Fibroblast of mammary gland (primary cell): ENCODE measurements at places on chromosomes 6 and 20.

- peak; percentile 44 for DNase-seq
Observed at GRCh38 chr6:109686566-109687265, 4.3 kb downstream of the AK9 start.

DNA sequence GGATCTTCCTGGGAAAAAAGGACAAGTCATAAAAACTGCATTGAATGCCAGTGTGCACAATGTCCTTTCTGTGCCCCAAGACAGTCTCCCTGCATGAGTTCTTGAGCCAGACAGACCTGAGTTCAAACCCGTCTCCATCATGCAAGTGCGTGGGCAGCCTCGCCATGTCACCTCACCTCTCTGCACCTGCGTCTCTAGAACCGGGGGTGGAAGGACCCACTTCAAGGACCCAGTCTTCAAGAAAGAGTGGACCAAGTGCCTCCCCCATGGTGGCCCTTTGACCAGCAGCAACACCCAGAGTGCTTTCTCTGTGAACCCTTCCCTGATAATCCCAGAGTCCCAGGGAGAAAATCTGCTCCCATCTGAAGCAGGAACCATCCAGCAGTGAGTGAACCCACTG, 23.5 kb upstream of the ANGPT4 start:
- DNase-seq: no peak

- DNase-seq: peak; percentile 4
Observed at GRCh38 chr6:67393356-67393755, 1241.7 kb upstream of the ADGRB3 start.

DNA sequence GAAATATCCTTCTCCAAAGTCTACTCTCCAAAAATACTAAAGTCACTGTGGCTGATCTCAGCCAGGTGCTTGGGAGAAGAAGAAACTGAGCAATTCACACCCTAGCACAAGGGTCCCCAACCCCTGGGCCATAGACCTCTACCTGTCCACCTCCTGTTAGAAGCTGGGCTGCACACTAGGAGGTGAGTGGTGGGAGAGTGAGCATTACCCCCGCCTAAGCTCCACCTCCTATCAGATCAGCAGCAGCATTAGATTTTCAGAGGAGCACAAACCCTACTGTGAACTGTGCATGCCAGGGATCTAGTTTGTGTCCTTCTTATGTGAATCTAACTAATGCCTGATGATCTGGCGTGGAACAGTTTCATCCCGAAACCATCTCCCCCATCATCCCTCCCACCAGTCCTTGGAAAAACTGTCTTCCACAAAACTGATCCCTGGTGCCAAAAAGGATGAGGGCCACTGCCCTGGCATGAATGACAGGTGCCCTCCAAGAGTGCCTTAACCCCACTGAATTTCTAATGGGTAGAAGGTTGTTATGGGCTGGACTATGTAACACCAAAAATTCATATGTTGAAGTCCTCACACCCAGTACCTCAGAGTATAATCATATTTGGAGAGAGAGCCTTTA, 109.2 kb upstream of the CDYL start:
- no peak for DNase-seq

- no peak for DNase-seq
Observed at GRCh38 chr6:41626917-41627316, 11.4 kb upstream of the MDFI start.

GRCh38 chr6:34979218-34979617, 90.2 kb downstream of the ANKS1A start:
- no peak for DNase-seq

GRCh38 chr6:28176373-28176772, 34.7 kb downstream of the ZKSCAN8 start:
- DNase-seq: no peak

DNA sequence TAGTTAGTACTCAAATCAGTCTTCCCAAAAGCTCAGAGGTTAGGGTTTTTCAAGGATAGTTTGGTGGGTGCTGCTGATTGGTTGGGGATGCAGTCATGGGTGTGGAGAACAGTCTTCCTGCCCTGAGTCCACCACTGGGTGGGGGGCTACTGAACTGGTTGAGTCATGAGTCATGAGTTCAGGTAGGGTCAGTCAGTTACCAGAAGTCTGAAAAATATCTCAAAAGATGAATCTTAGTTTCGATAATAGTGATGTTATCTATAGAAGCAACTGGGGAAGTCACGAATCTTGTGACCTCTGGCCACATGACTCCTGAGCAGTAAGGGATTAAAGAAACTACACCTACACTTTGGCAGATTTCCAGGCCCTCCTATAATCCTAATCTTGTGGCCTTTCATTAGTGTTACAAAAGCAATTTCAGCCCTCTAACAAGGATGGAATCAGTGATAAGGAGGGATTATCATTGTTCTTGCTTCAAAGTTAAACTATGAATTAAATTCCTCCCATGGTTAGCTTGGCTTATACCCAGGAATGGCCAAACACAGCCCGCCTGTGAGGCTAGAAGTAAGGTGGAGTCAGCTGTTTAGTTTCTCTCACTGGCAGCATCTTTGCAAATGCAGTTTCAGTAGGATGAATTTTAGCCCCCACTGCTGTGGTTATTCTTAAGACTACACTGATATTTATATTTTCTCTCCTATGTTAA, 33.3 kb upstream of the NKAIN2 start:
- no peak for DNase-seq

- DNase-seq: peak; percentile 47
Observed at GRCh38 chr6:117555882-117556498, 46.3 kb downstream of the GOPC start.

DNA sequence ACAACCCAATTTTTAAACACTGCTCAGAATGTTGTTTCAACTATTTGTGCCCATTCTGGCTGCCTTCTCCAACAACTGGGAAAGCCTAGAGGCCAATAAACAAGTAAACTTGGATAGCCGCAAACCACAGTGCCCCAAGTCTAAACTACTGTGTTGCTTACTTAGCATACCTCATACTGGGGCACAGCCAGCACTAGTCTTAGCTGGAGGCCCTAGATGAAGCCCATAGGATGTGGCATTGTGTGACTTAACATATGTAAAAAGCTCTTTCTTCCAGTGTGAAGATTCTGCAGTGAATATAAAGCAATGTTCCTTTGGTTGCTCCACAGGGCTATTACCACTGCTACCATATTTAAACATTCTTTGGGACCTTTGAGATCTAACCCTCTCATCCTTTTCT, 564.3 kb upstream of the NRSN1 start:
- DNase-seq: no peak

- DNase-seq: no peak
Observed at GRCh38 chr6:158596861-158597260, 37.0 kb downstream of the TMEM181 start.

DNA sequence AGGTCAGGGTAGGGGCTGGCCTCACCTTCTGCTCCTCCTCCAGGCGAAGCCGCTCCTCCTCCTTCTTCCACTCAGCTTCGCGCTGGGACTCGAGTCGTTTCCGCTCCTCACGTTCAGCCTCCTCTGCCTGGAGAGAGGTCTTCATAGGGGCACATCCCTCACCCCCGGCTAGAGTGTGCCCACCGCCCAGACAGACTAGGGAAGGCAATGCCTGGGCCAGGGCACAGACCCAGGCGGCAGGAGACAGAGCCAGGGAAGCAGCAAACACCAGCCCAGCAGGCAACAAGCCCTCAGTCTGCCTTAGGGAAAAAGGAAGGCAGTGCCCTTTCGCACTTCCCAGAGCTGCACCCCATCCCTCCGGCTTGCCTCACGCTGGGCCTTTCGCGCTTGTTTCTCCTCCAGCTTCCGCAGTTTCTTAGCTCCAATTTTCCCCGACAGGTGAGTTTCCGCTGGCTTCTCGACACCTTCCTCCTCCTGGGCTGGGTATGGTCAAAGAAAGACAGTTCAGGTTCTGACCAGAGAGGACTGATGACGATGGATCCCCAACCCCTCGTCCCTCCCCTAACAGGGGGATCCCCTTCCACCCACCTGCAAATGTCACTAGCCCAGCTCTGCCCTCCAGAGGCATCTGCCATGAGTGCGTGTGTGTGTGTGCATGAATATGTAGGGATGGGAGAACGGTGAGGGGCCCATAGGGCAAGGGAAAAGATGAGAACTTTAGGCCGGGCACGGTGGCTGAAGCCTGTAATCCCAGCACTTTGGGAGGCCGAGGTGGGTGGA, 4.3 kb downstream of the DDRGK1 start:
- DNase-seq: no peak

GRCh38 chr20:1813101-1813529, 82.1 kb upstream of the SIRPA start:
- peak; percentile 93 for DNase-seq

- DNase-seq: no peak
Observed at GRCh38 chr6:22756365-22756764, 187.0 kb downstream of the HDGFL1 start.

- no peak for DNase-seq
Observed at GRCh38 chr6:123802351-123802696, 1.3 kb upstream of the NKAIN2 start.

DNA sequence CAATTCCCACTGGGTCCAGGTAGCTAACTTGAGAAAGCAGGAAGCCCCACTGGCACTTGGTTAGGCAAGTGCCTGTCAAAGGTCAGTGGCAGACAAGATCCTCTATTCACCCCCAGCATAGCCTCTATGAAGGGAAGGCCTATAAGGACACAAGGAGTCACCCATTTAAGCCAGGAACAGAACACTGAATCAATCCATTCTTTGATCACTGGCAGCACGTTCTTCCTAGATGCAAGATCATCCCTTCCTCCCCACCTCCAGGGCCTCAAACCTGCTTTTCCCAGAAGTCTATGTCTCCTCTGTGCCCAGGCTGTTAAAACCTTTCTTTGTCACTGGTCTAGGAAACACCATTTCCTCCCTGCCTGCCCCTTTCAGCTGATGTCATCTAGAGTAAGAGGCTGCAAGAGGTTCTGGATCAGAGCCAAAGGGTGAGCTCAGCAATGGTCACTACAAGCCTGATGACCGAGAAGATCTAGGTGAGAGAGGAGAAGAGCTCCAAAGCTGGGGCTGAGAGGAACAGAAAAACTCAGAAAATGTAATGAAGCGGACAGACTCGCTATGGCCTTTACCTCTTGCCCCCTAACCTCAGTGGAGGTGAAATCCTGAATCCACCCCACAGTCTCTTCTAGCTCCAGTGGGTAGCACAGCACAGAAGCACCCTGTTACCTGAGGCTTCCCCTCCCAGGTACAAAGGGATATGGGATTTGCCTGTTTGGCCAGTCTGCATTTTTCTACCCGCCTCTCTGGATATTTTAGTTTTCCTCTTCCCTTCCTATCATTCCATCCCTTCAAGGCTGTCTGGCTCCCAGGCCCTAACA, 1.8 kb downstream of the GTPBP2 start:
- peak; percentile 98 for DNase-seq

- no peak for DNase-seq
Observed at GRCh38 chr6:32396028-32396427, 11.0 kb downstream of the BTNL2 start.

- no peak for DNase-seq
Observed at GRCh38 chr20:33443006-33443511, 504 bp downstream of the SNTA1 start.

DNA sequence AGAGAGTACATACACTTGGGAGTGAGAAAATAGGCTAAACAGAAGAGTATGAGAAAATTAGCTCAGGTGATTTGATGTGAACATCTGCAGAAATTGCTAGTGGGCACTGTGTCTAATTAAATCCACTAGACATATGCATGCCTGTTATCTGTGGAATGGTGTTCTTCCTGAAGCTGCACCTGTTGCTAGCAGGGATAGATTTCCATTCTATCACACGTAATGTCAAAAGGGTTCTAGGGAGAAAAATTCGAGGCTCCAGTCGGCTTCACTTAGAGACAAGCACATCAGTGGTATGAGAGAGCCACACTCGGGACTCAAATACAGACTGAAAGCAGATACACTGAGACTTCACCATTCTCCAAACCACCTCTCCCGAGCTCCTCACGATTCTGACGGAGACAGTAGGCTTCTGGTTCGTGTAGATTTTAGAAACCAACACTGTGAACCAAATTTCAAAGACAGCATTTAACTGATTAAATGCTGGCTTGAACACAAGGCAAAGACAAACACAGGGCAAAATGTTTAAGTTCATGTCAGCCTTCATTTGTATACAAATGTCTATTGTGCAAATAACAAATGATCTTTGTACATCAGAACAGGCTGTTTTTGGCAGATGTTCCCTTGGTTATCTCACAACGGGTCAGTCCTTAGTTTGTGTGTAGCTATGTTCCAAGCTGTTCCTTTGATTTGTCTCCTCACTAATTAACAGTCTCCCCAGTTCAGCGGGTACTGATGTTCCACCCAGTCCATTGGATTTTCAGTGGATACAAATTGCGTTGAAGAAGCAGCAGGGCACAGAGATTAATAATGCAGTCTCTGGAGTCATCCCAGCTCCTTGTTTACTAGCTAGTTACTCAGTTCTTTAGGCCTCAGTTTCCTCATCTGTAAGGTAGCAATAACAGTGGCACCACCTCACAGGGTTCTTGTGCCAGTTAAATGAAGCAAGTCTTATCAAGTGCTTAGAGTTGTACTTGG, 131.0 kb upstream of the IFNGR1 start:
- no peak for DNase-seq
